ENCODE measurements at places on chromosomes 3 and 15.
A peak's percentile ranks its signal among the peaks of the same experiment; 100 is the strongest.

DNA sequence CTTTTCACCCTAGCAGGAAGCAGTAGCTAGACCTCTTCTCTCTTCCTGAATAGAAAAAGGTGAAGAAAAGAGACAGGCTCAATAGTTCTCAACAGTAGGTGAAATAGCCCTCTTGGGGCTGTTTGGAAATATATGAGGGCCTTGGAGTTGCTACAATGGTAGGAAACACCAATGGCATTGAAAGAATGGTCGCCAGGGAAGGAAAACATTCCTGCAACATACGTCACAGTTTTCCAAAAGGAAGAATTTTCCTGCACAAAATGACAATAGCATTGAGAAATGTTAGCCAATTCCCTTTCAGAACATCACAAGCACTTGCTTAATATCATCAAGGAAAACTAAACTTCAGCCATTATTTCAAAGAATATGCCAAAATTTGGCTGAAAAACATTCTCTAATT lies 484.5 kb downstream of the IGSF11 start:
- DNase-seq: no peak

- DNase-seq: no peak
Observed at GRCh38 chr15:79674124-79674465, 222.7 kb downstream of the MTHFS start.

DNA sequence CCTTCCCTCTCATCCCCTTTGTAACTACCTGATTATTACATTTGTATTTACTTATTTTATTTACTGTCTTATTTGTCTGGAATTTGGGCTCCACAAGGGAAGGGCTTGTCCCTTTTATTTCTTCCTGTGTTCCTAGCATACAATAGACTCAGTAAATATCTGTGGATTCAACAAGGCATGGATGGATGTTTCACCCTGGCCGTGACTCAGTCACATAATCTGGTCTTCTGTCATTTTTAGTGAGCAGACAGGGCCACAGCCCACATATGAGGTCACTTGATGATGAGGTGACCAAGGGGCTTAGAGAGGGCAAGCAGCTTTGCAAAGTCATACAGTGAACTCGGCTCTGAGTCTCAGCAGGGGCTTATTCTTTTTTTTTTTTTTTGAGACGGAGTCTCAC lies 7.8 kb upstream of the DAG1 start:
- DNase-seq: no peak

DNA sequence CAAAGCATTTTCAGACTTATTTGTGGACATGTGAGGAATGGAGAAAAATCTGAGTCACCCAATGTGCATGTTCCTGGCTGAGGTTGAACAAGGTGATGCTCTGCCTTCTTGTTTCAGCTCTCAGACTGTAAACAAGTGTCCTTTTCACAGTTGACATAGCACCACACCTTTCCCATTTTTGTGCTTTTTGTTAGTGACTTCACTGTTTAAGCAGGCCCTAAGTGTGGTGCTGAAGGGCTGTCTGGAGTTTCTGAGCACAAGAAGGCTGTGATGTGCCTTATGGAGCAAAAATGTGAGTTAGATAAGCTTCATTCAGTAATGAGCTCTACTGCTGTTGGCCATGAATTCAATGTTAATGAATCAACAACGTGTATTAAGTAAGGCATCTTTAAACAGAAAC lies 20.4 kb downstream of the ABI3BP start:
- no peak for DNase-seq

GRCh38 chr15:97703400-97703799 lies 257.1 kb upstream of the ARRDC4 start:
- DNase-seq: no peak

- DNase-seq: no peak
Observed at GRCh38 chr3:56971261-56971660, 89.2 kb upstream of the SPATA12 start.

DNA sequence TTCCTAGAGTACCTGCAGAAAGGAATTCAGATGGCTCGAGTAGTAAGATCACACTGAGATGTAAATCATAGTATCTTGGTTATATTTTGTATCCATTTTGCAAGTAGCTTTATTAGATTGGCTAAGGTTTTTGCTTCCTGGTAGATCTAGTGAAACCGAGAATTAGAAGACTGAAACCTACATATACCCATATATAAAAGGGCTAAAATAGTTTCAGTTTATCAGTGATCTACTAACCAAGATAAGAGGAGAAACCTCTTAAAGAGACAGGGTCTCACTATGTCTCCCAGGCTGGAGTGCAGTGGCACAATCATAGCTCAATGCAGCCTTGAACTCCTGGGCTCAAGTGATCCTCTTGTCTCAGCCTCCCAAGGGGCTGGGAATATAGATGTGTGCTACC lies 135.3 kb downstream of the PCCB start:
- DNase-seq: no peak

- no peak for DNase-seq
Observed at GRCh38 chr3:66490214-66490613, 10.6 kb downstream of the LRIG1 start.

DNA sequence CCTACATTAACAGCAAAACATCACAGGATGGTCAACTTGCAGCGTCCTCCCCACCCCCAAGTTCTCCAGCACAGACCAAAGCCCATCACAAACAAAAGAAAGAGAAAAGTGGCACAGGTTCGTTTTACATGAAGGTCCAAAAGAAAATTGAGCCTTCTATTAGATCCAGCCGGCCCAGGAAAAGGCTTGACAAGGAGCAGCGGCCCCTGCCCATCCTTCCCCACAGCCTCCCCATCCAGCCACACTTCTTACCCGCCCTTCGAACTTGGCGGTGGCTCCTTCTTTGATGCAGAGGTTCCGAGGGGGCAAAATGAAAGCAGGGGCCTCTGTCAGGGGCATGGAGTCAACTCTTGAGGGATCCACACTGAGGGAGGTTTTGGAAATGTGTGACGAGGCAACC lies 90.7 kb downstream of the MYLK start:
- DNase-seq: no peak

DNA sequence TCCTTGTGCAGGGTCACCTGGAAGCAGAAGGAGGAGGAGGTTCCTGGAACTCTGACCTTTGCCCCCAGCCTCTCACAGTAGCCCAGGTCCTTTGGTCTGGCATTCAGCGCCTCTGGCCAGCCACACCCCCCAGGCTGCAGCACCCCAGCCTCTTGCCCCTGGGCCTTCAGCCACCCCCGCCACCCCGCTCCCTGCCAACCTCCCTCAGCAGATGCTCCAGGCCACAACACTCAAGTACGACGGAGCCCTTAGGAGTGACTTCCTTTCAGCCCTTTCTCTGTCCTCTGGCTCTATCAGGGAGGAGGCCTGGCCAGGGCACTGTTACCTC lies 45.2 kb downstream of the GRIP2 start:
- DNase-seq: no peak

DNA sequence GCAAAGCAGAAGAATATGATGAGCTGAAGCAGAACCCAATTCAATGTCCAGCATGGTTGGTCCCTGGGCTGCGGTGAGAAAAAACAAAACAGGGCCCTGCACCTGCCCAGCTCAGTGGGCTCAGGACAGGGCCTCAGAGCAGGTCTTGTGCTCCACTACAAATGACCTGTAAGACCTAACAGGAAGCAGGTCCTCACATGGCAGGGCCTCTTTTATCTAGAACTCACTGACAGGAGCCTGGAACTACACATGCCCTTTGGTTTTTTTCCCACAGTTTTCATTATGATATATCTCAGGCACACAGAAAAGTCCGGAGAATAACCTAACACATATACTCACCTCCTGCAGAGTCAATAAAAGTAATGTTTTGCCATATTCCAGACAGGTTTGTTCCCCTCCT lies 38.4 kb downstream of the CCDC12 start:
- DNase-seq: no peak

DNA sequence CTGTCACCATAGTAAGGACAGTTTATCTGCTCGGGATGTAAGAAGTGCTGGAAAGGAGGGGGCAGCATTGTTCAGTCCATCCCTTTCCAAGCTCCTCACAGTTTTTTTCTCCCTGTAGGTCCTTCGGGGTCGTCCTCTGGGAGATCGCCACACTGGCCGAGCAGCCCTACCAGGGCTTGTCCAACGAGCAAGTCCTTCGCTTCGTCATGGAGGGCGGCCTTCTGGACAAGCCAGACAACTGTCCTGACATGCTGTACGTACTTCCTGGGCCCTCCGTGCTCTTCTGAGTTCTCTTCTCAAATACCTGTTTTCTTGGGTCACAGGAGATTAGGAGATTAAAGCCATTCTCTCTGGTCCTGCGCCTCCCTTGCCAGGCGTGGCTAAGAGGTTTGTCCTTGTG lies 59.1 kb downstream of the PGPEP1L start:
- DNase-seq: no peak

- DNase-seq: no peak
Observed at GRCh38 chr3:192229866-192230265, 497.5 kb downstream of the FGF12 start.

DNA sequence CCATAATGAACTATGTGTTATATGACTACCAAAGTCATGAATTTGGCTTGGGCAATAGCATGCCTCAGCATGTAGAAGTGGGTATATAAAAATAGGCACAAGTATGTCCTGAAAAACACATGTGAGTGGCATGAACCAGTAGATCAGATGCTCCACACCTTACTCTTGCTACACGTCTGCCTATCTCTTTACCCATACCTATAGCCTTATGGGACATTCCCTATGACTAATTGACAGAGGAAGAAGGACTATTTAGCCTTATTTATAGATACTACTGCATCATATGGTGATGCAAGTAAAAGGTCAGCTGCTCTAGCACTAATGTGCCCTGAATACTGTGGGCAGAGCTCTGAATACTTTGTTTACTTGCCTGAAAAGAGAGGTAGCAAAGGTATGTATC lies 81.0 kb upstream of the ZPLD1 start:
- no peak for DNase-seq

- no peak for DNase-seq
Observed at GRCh38 chr3:29249829-29250345, 31.0 kb upstream of the RBMS3 start.

- DNase-seq: no peak
Observed at GRCh38 chr3:100073714-100074307, 40.5 kb downstream of the FILIP1L start.

DNA sequence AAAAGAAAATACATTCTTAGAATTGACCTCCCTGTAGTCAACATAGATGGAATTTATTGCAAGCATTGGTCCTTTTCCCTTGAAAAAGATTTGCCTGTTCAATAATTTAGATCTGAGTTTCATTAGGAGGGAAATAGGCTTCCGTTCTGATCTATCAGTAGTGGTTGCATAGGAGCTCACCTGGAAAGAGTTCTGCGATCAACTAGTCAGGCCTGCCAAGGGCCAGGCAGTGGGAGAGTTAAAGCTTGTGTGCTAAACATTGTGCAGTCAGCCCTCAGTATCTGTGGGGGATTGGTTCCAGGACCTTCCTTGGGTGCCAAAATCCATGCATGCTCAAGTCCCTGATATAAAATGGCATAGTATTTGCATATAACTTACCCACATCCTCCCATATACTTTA lies 29.6 kb upstream of the IDH2 start:
- DNase-seq: no peak

- no peak for DNase-seq
Observed at GRCh38 chr3:12944849-12945248, 103.5 kb upstream of the RPL32 start.

DNA sequence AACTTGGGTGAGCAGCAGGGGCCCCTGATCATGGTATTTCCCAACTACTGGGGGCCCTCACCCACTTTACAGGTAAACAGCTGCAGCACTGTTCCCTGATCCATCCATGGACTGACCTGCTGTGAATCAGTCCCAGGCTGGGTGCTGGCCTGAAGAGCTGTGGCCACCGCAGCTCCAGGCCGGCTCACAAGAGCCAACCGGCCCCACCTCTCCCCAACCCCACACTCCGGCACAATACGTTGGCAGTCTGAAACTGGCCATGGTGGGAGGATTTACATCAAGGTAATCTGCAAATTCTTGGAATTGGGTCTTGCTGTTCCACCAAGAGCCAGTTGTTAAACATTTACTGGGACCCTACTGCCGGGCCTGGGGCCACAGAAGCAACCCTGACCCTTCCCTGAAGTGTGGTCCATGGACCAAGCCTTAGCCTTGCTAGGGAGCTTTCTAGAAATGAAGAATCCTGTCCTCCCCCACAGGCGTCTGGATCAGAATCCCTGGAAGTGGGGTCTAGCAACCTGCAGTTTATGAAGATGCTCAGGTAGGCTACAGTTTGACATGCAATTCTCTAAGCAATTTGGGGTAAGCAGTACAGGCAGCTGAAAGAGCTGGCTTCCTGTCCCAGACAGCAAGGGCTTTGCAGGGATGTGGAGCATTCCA lies 3.7 kb downstream of the SLC6A20 start:
- DNase-seq: no peak

DNA sequence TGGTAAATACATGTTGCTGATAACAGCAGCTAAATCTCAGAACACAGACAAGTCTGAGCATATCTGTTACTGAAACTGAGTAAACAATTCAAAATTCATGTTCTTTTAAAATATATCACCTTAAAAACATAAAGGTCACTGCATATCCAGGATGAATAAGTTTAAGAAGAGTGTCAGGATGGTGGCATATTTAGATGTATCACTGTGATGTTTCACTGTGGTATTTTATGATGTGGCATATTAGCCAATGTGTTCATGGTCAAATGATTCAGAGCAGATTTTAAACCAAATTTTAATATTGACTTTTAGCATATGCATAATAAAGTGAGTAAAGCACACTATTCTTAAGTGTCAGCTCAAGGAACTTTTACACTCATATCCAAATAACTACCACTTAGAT lies 346.4 kb upstream of the DPPA4 start:
- no peak for DNase-seq

GRCh38 chr3:123584284-123584987 lies 417 bp downstream of the HACD2 start:
- no peak for DNase-seq

DNA sequence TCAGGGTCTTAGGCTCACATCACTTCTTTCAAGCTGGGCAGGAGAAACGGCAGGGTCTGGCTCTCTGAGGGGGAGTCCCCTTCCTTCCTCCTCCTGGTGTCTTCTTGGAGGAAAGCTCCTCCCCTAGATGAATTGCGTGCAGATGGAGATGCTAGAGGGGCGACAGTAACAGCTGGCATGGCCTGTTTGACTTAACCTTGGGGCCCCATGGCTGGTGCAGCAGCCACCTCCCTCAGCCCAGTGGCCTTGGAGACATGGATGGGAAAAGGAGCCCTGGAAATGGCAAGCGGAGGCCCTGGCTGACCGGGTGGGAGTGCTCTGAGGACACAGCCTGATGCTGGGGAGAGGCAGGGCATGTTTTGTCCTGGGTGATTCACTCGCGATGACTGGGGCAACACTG lies 20.2 kb downstream of the PAK6 start:
- no peak for DNase-seq

- no peak for DNase-seq
Observed at GRCh38 chr3:43735618-43736017, 44.9 kb downstream of the ABHD5 start.

GRCh38 chr3:142839831-142840230 lies 49.1 kb downstream of the PCOLCE2 start:
- no peak for DNase-seq

DNA sequence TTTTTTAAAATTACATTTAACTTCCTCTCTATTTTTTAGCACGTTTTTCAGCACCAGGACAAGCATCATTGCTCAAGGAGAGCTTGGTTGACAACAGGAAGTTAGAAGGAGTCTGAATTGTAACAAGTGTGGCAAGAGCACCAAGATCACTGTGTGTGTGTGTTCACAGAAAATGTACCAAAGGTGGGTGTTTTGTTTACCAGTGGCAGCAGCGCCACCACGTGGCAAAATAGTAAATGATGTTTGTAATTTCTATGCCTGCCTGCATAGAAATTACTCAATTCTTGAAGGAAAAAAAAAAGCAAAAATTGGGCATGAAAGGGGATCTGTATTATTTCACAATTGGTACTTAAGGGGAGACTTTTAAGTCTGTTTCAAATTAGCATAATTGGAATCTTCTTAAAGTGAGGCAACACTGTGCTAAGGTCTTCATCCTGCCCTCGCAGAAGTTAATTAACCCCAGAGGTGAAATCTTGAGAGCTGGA lies 7.4 kb upstream of the U2SURP start:
- DNase-seq: peak; percentile 29

Measured in GM12892 (cell line).